Fibroblast of skin of left biceps (primary cell): ENCODE measurements at places on chromosomes 11 and 22.

DNA sequence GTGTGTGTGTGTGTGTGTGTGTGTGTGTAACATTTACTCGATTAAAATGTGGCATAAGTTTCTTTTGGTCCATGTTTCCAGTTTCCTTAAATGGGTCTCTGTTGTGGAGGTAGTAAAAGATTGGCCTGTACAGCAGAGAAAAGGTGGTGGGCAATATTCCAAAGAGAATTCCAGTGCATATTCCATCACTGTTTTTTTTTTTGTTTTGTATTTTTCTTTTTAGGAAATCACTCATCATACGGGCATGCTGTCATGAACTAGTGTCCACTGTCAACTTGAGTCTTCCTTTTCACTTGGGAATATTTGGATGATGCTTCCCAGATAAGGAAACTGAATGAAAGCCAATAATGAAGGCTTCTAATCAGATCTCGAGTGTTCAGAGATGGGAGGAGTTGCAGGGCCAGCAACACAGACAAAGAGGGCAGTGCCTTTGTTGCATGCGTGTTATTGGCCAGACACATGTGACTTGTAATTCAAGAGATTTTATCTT is 95.2 kb upstream of the PDGFD start:
- DNase-seq = no peak

GRCh38 chr11:118535261-118535660 is 4.3 kb downstream of the TMEM25 start:
- DNase-seq = no peak

DNA sequence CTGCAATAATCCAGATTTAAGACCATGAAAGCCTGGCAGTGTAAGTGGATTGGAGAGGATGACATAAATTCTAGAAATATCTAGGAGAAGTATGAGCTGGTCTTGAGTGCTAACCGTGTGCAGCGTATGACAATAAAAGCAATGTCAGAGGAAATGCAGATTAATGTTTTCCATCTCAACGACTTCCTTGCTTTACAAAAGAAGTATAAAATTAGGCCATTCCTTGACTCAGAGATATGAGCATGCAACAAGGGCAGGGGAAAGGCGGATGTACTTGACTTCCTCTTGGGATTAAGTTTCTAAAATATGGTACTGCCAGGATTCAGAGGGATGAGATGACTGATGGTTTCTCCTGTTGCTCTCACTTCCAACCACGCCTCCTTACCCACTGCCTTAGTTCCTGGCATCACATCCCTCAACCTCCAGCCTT is 32.3 kb downstream of the ADAMTS15 start:
- no peak for DNase-seq

GRCh38 chr22:40037320-40037719 is 42.6 kb downstream of the FAM83F start:
- DNase-seq = no peak

- no peak for DNase-seq
Measured at GRCh38 chr22:19842393-19843106, 12.1 kb downstream of the GNB1L start.

GRCh38 chr11:12496181-12497025 is 119.0 kb downstream of the PARVA start:
- DNase-seq = no peak
